DMS79 (cell line): ENCODE measurements at places on chromosomes 2 and 18.
A peak's percentile ranks its signal among the peaks of the same experiment; 100 is the strongest.

DNA sequence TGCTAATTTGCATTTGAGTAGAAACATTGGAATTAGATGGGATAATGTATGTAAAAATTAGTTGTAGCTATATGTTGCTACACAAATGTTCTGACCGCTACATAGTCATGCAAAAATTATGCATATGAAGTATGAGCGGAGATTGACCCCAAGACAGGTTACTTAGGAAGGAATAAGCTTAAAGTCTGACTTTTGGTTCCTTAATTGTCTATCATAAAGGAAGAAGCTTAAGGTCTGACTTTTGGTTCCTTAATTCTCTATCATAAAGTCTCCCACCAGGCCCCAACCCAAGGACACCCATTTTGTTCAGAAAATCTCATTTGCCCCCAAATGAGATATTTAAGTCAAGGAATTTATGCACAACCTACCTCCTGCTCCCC, 106.5 kb downstream of the EVA1A start:
- no peak for DNase-seq

GRCh38 chr2:75408771-75409170, 152.0 kb downstream of the EVA1A start:
- no peak for DNase-seq

DNA sequence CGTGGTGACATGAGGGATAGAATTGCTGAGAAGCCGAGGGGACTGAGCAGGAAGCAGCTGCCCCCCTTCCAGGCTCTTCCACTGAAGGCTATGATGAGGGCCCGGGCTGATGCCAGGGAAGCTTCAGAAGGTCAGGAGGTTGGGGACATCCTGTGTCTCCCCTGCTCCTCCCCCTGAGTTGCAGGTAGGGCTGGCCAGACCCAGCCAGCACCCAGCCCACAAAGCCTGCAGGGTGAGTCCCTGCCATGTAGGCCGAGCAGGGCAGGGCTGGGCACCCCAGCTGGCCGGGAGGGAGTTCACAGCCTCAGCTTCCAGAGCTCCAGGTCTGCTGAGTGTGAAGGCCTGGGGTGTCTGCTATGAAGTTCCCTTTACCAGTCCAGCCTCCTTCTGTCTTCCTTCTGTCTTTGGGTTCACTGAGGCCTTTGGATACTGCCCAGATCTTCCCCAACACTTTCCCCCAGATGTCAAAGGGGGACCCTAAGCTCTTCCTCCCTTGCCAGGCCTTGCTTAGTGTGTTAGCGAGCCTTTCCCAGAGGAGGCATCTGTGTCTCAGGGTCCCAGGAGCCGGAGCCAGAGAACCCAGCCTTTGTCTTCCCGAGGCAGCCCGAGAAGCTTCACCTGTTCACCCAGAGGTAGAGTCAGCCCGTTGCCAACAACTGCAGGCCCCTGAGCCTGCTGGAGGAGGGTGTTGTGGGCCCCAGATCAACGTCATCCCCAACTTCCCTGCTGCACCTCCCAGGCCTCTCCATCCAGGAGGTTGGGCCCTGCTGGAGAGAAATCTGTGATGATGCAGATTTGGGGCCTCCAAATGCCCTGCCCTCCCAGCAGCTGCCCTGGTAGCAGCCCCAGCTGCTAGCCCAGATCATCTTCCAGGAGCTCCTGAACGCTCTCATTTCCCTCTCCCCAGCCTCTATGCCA, 3.6 kb upstream of the NCL start:
- DNase-seq = no peak

DNA sequence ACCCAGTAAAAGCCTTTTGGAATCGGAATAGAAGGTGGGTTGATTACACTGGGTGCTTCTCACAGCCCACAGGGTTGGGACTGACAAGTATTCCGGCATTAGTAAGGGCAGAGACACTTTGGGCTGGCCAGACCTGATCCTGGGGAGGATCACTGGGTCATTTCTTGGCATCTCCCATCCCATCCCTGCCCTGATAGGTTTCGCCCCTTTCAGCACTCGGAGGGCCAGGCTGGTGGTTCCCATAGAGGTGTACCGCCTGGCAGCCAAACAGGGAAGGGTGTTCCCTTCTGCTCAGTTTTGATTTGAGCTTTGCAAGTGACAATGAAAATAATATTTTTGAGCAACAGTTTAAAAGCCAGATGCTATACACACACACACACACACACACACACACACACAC, 37.3 kb downstream of the CYP1B1 start:
- no peak for DNase-seq

- DNase-seq = no peak
Measured at GRCh38 chr18:63307551-63308200, 11.9 kb downstream of the BCL2 start.

GRCh38 chr2:8168022-8168717, 513.7 kb upstream of the ID2 start:
- DNase-seq = no peak

DNA sequence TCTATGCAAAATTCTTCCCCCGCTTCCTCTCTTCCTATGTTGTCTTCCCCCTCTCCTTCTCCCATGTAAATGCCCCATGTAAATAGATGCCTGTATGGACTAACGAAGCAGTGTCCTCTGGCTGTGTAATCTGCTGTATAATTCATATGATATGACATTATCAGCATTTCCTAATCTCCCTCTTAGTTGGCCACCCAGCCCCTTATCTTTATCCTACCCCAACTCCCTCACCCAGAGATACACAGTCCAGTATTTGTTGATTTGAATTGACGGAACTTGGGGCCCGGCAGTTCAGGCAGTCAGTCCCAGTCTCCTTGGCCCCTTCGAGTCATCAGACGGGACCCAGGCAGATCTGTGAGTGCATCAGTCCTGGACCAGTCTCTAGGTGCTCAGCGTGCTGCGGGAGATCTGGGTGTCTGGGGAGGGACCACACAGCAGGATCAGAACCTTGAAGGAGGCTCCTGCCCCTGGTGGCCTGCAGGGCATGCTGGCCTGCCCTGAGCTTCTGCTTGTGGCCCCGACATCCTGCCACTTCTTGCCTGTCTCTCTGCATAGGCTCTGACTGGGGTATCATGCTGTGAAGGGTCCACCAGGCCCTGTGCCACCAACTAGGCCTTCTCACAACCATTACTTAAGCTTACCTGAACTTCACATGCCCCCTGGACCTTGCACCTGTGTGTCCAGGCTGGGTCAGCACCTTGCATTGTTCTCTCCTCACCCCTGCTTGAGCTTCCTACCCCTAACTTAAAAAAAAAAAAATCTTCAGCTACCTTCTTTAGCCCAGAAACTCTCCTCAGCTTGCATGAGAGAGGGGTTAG, 88.1 kb upstream of the ATL2 start:
- DNase-seq = no peak

DNA sequence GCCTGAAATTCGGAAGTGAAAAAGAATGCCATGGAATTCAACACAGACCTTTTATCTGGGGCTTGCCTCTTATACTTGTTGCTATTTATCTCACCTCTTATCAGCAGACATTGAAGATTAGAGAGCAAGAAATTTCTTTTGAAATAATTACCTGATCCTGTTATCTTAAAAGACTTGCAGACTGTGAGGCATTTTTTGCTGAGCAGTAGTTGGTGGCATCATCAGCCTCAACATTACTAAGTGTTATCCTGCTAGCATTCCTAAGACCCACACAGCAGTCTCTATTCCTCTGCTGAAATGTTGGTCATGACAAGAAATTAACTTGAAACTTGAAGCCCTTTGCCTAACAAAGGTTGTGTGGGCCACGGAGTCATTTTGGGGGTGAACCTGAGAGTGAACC, 186.5 kb downstream of the TRIB2 start:
- DNase-seq = no peak

DNA sequence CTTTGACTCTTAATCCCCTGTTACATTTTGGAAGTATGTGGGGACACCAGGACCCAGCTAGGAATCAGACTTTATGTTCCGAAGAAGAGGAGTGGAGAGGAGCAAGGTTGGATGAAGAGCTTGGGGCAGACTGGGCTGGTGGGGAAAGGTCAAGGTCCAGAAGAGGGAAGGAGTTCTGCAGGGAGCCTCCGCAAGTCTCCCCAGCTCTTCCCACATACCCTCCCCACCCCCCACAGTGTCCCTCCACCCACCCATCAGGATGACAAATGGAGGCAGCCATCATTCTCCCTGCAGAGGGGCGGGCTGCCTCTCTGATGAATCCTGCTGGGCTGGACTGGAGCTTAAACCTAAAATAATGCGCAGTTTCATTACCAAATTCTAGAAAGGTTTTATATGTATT, 77.2 kb downstream of the ACKR3 start:
- no peak for DNase-seq

DNA sequence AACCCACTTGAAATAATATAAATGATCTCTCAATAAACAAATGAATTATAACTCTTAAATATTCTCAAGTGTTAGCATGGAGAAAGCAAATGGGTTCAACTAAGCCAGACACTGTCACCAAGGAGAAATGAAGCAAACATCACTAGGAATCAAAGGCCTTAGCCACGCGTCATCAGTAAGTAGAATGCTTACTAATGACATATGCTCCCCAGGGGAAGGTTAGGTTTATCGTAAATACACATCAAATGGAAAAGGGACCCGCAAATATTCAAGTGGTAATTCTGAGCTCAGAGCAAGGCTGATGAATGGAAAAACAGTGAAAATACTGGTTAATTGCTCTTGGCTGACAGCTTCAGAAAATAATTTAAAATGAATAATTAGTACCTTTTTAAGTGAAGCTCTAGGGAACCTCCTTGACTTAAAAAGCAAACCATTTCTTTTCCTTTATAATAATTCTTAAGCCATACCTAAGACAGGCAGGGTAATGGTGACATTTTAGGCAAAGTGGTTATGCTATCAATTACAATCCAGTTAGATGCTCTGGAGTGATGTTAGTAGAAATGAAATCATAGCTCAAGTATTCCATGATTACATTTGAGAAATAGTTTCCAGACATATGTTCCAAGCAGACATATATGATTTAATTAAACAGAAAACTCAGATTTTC, 101.5 kb downstream of the ALPK2 start:
- peak; percentile 70 for DNase-seq

DNA sequence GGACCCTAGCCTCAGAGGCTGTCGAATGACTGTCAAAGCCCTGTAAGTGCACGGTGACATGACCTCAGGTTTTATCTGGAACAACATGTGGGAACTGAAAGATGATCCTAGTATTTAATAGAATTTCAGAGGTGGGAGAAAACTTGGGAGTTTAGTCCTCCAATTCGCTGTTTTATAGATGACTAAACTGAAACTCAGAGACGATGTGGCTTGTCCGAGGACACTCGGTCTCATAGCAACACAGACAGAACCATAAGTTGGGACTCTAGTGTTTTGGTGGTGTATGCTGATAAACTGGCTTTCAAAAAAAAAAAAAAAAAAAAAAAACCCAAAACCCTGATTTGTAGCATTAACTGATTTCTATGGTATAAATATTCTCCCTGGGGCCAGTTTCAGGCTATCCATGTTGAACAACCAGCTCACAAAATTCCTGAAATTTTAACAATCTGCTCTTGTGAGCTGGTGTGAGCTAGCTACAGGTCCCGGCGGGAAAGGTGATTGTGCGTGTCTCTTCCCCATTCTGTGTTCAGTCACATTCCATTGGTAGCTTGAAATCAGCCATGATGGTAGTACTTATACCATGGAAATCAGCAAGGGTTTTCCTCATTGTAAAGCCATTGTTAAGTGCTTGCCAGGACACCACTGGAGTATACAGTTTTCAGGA, 195.5 kb upstream of the EPAS1 start:
- no peak for DNase-seq

GRCh38 chr2:156476021-156476849, 40.1 kb downstream of the GPD2 start:
- DNase-seq = no peak

GRCh38 chr2:188978291-188979081, 4.3 kb downstream of the COL3A1 start:
- no peak for DNase-seq

DNA sequence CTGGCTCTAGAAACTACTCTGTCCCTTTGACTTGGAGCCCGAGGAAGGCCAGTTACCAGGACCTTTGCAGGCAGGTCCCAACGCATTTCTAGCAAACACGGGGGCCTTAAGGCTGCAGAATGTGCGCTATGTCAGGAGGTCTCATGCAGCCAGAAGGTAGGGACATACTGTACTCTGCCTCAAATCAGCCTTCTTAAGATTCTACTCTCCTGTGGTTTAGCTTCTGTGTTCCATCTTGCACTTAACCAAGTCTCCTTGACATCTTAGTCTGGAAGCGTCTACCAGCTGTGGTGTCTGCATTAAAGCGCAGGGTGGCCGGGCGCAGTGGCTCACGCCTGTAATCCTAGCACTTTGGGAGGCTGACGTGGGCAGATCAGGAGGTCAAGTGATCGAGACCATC, 65.5 kb downstream of the STEAP3 start:
- no peak for DNase-seq

GRCh38 chr2:173654161-173654895, 299.7 kb downstream of the CDCA7 start:
- DNase-seq = no peak

DNA sequence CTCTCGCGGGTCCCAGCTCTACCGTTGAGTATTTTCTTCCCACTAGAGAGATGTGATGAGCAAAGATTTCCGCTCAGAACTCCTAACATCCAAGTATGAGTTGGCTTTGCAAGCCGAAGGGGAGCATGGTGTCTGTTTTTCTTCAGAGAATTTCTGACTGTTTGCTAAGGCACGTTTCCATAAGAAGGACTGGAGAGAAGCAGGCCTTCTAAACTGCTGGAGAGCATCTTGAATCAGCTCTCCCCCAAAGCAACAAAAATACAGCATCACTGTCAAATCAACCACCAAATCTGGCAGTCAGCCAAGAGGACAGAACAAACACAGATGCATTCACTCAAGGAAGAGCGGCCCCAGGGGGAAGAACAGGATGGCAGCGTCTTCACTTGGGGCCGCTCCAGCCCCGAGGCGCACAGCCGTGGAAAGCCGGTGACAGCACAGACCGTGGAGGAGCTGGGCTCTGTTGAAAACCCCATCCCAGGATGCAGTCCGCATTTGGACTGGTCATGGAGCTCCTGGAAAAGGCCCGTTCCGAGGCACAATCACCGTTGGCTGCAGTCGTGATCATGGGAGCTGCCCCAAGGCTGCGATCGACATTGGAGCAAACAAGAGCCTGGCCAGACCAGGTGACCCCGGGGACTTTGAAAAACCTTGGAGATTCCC, 101.4 kb downstream of the NFATC1 start:
- DNase-seq = peak; percentile 21

DNA sequence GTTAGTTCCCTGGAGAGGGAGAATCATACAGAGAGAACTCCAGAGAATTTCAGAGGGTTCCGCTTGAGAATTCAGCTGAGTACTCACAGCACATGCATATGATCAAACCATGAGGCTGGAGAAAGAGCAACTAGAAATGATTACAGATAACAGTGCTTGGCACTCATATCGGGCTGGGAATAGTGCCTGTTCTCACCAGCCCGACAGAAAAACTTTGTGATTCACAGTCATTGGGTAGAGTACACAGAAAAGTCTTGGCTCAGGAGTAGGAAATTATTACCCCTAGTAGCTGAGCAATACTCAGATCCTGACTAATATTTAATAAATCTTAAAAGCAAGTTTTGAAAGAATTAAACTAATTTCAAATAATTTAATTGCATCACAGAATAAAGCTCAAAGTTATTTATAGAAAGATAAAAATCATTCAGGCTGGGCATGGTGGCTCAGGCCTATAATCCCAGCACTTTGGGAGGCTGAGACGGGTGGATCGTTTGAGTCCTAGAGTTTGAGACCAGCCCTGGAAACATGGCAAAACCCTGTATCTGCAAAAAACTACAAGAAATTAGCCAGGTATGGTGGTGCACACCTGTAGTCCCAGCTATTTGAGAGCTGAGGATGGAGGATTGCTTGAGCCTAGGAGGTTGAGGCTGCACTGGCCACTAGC, 6.8 kb downstream of the WDPCP start:
- no peak for DNase-seq
